ENCODE measurements at places on chromosomes 2 and 18.

GRCh38 chr2:99461828-99462483 lies 27.9 kb downstream of the REV1 start:
- no peak for DNase-seq

DNA sequence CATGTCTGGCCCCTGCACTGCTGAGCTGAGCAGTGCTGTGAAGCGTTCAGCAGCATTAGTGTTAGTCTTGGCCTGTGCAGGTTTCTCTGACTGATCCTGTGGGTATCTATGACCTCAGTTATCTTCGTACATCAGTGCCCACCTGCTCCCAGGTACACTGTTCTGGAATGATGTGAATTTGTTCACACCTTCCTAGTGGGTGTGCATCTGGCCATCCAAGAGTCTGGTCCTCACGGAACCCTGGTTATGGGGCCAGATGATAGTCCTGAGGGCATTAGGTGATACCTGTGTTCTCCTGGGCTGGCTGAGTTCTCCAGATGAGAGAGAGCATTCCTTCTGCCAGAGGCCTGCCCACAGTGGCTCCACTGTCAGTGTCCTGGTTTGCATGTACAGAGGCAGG lies 57.2 kb downstream of the INPP4A start:
- no peak for DNase-seq

GRCh38 chr2:238239543-238239862 lies 335 bp downstream of the HES6 start:
- peak; percentile 62 for DNase-seq

- DNase-seq = no peak
Observed at GRCh38 chr2:23298551-23298950, 86.4 kb upstream of the KLHL29 start.

- no peak for DNase-seq
Observed at GRCh38 chr2:237631007-237631785, 3.8 kb downstream of the LRRFIP1 start.

- DNase-seq = no peak
Observed at GRCh38 chr18:27976806-27977408, 200.0 kb downstream of the CDH2 start.

DNA sequence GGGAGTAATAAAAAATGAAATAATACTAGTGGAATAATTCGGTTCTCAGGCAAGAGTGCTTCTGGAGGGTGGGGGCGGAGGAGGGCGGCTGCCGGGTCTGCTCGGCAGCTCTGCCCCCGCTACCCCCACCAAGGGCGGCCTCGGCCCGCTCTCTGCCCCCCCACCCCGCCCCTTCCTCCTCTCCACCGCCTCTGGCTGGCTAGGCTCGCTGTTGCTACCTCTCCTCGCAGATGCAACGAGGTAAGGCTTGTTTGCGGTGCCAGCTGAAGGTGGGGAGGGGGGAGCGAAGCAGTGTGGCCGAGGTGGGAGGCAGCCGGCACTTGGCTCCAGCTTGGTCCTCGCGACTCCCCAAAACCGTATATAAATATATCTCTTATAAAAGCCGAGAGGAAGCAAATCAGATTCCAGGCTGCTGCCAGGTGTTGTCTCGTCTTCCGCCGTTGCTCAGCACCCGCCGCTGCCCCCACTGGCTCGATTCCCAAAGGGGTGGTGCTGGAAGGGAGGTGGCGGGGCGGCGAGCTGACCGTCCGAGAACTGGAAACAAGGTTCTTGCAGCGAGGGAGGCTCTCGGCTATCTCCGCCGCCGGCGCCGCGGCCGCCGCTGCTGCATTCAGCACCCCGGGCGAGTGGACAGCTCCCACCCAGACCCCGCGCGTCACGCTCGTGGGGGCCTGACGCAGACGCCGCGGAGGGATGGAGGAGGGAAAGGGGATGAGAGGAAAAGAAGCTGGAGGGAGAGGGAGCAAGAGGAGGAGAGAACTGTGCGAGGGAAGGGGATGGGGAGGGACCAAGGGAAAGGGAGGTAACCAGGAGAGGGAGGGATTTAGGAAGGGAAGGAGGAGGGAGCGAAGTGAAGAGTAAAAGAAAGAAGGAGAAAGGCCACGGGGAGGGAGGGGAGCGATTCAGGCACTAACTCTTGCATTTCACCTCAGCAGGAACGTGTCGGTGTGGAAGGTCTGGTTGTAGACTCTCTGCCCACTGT lies at the start of gene MARCHF4:
TSS of gene MARCHF4 (minus strand) at position 763 of the 982 bp plus-strand sequence. CDS start 2,223 bp downstream, outside the sequence.
- peak; percentile 79 for DNase-seq

DNA sequence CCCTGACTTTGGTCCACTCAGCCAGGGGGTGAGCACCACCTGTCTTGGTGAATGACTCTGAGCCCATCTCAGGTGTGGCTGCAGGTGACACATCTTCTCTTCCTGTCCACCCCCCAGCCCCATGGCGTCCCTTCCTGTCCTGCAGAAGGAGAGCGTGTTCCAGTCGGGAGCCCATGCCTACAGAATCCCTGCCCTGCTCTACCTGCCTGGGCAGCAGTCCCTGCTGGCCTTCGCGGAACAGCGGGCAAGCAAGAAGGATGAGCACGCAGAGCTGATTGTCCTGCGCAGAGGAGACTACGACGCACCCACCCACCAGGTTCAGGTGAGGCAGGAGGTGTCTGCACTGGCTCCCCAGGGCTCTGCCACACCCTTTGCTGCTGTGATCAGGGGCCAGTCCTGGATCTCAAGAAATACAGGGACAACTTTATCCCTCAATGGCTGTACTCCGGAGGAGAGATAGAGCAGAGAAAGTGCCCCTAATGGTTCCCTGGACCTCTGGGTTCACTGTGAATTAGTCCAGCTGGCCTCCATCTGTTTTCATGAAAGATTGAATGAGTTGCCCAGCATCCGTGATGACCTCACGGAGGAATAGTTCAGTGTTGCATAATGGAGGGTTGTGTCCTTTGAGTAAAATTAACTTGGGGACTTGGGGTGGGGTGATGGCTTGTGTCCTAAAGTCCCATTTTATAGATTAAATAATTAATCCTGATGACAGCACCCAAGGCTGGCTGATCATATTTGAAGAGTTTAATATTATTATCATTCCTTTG lies at the start of gene NEU2:
TSS of gene NEU2 (plus strand) at position 122 of the 770 bp plus-strand sequence. CDS start at position 122, 0 bp downstream.
- no peak for DNase-seq

- DNase-seq = no peak
Observed at GRCh38 chr2:111032721-111033429, 87.8 kb upstream of the BCL2L11 start.

DNA sequence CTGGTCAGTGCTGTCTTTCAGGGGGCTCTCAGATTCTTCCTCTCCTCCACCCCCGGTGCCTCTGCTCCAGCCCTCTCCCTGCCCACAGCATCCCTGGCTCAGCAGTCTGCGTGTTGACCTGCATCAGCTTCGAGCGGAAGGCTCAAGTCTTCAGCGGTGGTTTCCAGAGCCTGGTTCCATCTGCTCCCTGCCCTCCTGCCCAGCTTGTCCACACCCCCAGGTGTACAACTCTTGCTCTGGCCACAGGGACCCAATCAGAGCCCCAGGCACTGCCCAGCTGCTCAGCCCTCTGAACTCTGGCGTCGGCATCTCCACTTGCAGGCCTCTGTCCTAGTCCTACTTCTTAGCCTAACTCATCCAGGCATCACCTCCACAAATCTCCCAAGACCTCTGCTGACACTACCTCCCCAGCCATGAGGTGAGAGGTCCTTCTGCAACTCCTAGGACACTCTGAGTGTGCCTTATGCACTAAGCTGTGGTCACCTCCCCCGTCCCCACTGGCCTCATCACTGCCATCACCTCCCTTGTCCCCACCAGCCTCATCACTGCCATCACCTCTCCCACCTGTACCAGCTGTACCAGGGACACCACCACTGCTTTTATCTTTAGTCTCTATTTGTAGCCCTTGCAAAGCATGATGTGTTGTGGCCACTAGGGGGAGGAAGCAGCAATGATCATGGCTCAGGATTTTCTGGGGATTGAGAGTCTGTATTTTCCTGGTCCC lies 60.9 kb downstream of the EDAR start:
- DNase-seq = peak; percentile 61

- DNase-seq = peak; percentile 4
Observed at GRCh38 chr2:115739574-115739973, 1297.1 kb downstream of the DPP10 start.

GRCh38 chr18:68399721-68400120 lies 315.2 kb downstream of the TMX3 start:
- no peak for DNase-seq

- DNase-seq = no peak
Observed at GRCh38 chr2:138512672-138513071, 11.1 kb downstream of the SPOPL start.

DNA sequence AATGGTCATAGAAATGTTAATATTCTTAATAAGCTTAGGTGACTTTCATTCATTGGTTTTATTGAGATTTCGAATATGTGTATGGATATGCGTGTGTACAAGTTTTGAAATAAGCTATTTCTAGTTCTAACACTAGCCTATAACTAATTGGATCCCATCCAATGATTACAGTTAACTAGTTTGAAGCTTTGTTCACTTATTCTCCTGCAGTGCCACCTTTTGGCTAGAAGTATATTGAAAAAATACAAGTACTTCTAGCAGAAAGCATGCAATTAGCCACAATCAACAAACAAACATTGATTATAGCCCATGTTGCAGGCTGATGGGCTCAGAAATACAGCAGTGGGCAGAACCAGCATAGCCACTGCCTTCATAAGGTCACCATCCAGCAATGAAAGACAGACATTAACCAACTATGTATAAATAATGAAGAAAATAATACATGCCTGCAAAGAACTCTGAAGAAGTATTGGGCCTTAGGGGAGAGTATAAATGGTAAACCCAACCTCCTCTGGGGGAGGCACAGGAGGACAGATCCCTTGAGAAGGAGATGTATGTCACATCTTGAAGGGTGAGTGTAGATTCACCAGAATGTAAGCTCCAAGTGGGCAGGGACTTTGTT lies 5.1 kb upstream of the PIEZO2 start:
- DNase-seq = peak; percentile 85

DNA sequence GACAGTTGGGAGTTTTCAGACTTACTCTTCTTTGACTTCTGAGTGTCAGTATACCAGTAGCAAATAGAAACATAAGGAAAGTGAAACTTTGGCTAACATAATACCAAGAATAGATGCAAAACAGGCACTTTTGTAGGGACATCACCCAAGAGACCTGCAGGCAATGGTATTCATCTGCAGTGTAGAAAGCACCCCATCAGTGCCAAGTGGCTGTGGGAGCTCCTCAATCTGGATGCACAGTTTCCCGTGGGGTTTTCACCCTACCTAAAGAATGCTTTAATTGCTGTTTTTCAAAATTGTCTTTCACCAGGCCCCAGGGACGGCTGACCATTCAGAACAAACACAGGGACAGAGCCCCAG lies 96.6 kb upstream of the GPR45 start:
- no peak for DNase-seq
